ENCODE measurements at places on chromosomes 1 and 21.

- no peak for DNase-seq
These were observed 102.1 kb downstream of the S1PR1 start for GRCh38 chr1:101338714-101339430.

DNA sequence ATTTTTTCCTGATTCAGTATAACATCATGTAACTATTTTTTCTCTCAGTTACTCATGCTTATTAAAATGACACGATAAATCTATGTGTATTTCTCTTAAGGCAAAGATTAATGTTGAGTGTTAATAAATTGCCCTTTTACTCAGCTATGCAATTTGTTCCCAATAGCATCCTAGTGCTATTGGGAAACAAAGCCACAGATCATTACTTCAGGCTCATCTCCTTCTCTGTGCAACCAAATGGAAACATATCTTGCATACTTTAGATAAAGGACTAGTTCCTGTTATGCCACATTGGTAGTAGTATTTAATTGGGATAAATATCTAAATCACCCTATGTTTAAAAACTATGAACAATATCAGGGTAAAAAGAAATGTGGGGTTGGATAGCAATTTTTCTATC lies 106.2 kb downstream of the PLPPR4 start:
- DNase-seq, result no peak

GRCh38 chr1:178725466-178726086 lies 532 bp downstream of the RALGPS2 start:
- DNase-seq, result no peak

- peak; percentile 46 for DNase-seq
These were observed 127.5 kb downstream of the UCK2 start for GRCh38 chr1:165954940-165955339.

DNA sequence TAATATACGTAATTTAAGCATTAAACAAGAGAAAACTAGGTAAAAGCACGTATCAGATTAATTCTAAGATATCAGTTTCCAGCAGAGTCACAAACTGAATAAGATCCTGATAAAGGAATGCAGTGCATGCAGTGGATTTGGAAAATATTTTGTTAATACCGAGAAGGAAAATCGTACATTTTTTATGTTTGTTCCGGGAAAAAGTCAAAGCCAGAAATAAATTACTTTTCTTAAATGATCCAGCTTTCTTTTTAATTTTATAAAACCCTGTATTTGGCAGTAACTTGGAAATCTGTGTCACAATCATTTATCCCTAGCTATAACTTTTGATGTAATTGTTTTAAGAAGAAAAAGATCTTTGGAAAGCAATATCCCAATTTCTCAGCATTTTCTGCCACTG lies 955 bp downstream of the PALMD start:
- DNase-seq, result no peak

DNA sequence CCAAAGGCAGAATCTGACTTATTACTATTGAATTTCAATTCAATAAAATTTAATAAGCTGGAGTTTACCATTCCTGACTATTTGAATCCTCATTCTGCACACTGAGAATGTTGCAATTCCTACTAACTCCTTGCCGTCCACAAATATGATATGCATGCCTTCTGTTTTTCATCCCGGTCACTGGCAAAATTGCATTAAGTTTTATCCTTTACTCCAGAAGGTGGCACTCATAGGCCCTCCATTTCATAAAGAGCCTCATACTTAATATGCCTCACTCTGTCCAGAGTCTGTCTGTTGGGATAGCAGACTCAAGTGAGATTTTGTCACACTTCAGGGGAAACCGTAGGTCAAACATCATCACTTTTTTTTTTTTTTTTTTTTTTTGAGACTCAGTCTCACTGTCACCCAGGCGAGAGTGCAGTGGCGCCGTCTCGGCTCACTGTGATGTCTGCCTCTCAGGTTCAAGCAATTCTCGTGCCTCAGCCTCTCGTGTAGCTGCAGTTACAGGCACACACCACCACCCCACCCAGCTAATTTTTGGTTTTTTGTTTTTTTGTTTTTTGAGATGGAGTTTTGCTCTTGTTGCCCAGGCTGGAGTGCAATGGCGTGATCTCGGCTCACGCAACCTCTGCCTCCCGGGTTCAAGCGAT lies 27.3 kb downstream of the F11R start:
- DNase-seq, result peak; percentile 51

DNA sequence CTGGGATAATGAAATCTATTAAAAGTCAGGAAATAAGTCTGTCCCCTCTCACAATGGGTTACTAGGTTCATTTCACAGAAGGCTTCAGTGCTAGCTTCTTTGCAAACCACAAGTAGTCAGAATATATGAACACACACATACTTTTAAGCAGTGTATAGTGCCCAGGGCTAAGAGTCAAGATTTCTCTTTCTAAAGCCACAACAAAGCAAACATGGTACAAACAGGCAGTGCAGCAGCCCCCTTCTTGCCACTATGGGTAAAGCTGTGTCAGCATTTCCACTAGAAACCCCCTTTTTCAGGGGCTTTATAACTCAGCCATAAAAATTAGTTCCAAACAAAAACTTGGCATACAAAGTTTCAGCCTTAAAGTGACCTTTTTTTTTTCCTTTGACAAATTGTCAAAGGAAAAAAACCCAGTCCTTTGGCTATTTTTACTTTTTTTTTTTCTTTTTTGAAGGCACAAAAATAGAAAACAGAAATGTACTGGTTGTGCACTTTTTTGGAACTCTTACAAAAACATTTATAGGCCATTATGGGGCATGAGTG lies 315.4 kb downstream of the LMO4 start:
- no peak for DNase-seq

- DNase-seq, result no peak
These were observed 76.2 kb downstream of the C1orf21 start for GRCh38 chr1:184462990-184463389.

DNA sequence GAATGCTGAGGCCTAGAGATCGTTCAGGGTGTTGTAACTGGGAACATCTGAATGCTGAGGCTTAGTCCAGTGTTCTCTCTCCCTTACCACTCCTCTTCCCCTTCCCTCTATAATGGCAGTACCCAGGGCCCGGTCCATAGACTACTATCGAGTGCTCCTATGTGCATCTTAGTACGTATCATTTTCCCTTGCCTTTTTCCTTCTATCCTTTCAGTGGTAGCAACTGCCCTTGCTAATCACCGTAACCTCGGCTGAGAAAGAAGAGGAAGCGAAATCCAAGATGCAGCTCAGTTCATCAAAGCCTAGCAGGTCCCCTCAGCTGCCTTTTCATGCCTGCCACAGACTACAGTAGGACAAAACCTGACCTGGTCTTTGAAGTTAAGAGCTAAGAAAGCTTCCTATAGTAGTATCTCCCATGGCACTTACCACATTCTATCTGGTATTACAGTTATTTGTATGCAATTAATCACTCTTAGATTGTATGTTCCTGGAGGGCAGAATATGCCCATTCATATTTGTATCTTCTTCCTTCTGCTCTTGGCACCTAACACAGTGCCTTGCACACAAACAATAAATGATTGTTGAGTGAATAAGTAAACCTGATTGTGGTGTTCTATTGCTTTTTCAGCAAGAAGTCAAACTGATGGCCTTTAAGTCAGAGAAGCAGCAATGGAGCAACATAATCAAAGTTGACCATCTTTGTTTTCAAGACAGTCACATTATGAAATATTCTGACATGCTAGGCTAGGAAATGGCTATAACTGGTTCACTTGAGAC lies 22.4 kb downstream of the CNIH4 start:
- no peak for DNase-seq

DNA sequence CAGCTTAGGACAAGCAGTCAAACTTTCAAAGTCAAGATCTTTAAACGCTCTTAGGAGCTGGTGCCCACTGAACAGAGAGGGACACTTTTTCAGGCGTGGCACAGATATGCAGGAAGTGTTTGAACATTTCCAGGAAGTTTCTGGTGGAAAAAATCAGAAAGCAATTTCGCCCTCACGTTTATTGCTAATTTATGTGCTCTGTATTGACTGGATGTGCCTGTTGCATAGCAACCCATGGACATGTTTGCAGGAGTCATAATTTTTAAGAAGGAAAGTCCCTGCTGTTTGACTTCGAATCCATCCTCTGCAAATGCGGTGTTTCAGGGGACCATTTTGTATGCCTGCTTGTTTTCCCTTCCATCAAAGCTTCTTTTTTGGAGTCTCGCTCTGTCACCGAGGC lies 239.9 kb upstream of the IRF2BP2 start:
- no peak for DNase-seq

DNA sequence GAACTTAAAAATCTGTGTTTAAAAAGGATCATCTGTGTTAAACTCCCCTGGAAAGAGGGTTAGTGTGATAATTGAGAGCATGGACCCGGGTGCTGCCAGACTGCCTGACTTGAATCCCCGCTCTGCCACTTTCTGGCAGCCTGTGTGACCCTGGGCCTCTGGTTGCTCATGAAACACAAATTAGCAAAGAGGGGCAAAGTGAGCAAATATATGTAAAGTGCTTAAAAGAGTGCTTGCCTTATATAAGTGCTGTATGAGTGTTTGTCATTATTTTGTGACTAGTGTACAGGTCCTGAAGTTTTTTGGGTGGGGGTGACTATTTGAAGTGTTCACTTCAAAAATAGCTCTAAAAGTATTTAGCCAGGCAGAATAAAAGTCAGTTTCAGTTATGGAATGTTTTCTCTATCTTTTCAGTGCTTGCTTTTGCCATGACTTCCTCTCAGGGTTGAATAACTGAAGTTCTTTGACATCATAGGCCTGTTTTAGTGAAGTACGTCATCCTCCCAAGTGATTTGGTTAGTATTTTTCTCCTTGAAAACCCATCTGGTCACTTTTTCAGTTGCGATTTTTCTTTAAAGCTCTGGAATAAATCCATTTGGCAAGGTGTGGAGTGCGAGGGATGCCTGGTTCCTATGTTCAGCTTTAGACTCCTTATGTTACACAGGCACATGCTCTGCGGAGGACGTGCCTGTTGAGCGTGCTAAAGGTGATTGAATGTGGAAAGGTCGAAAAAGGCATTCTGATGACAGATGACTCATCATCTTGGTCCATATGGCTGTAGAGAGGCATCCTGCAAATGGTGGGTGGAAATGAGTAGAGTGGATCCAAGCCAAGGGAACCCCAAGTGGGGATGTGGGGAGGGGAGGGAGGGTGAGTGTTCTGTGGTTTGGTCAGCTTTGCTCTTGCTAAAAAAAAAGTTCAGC lies 47.8 kb downstream of the AK4 start:
- no peak for DNase-seq

DNA sequence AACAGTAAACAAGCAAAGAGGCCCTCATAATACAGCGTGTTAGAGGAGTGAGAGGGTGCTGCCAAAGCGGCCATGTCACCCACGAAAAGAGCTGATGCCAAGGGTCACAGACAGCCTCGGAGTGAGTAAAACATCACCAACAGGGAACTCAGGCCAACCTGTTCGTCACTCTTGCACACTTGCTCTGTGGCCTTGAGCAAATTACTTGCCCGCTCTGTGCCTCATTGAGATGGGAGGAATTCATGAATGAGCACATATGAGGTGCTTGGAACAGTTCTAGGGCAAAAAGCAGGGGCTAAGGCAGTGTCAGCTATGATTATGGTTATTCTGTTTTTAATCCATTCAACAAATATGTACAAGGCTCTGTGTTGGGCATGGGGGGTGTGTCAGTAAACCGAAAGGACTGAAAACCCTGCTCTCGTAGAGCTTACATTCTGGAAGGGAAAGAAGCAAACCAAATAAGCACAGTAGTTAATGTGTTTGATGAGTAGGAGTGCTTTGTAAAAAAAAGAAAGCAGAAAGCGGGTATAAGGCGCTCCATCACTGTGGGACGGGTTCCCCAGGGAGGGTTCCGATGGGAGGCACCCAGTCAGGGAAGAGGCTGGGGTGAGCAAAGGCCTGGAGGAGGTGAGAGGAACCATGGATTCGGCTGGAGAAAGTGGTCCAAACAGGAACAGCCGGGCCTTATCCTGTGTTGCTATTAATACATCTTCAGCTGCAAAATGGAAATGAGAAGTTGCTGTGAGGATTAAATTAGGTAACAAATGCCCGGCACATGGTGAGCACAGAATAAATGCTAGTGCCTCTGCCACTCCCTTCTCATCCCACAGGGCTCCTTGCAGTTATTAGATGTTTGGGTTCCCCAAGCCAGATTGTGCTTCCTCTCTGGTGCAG lies 39.5 kb upstream of the RD3 start:
- DNase-seq, result no peak

DNA sequence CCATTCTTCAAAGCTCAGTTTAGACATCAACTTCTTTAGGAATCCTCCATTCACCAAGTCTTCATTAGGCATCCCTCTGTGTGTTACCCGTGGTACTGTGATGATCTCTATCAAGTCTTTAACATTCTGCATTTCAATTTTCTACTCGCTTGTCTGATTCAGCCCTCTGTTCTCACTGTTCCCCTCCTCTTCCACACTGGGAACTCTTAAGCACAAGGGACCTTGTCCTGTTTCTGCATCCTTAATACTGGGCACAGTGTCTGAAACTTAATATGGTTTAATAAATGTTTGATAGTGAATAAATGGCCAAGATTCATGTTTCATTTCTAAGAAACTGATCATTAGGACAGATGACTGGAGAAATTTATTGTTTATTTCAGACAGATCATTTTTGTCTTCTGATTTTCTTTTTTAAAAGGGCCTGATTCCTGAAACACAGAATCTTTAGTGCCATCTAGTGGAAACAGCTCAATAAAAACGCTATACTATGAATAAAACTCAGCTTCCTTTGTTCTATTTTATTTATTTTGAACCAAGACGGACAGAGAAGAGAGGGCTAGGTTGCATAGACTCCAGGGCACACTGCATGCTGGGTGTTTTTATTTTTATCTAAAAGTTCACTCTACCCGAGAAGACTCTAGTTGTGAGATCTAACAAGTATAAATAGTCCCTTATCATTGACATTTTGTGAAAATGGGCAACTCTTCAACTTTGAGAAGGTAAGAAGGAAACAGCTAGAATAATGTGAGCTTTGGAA lies 7.0 kb upstream of the TRIM45 start:
- no peak for DNase-seq

- no peak for DNase-seq
These were observed 288.0 kb upstream of the PRMT6 start for GRCh38 chr1:106768501-106768900.

- DNase-seq, result peak; percentile 66
These were observed 47.1 kb upstream of the IRF2BP2 start for GRCh38 chr1:234656944-234657654.

GRCh38 chr1:43566382-43567044 lies 35.8 kb downstream of the PTPRF start:
- DNase-seq, result no peak
